Ecto neural progenitor cell (in vitro differentiated cells): ENCODE measurements at places on chromosomes 7 and 10.

DNA sequence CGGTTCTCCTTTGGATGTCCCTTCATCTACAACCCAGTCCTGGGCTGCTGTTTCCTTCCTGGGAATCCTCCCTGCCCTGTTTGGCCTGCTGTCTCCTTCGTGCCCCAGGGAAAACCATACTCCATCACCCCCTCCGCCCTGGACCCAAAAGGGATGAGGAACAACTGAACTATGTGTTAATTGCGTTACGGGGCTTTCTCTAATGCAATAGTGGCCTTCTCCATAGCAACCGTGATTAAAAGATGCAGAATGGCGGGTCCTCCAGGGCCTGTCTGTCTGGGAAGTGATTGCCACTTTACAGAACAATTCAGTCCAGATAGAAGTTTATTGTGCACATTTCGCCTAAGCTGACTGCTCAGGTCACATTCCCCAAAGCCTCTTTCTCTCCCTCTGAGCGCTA lies 112.0 kb upstream of the FGFR2 start:
- DNase-seq, result peak; percentile 72

- no peak for DNase-seq
Observed at GRCh38 chr7:16743236-16743635, 10.3 kb upstream of the TSPAN13 start.

DNA sequence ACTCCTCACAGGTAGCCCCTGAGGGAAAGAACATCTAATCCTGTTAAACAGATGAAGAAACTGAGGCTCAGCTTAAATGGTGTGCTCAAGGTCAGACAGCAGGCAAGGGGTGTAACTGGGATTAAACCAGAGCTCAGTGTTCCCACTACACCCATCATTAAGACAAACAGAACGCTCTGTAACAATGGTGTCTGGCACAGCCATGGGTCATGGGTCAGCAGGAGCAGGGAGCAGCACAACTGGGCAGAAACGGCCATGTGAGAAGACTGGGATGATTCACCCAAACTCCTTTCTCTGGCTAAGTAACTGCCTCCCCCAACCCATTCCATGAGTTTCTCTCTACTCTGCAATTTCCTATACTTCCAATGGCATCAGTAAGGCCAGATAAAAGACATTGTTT lies 85.5 kb upstream of the PDE1C start:
- DNase-seq, result no peak

DNA sequence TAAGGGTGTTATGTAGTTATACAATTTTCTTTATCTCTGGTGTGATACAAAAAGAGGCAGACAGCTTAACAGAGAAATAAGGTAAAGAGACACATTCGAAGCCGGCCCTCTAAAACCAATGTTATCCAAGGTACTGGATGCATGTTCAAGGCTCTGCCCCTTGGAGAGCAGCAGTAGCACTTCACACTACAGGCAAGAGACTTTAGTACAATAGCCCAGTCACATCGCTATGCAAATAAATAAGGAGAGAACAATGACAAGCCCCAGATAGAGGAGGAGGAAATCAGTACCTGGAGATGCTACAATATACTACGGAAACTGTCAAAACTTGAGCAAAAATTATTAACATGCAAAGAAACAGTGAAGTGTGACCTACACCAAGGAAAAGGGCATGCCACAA lies 111.1 kb downstream of the ITGB1 start:
- no peak for DNase-seq

DNA sequence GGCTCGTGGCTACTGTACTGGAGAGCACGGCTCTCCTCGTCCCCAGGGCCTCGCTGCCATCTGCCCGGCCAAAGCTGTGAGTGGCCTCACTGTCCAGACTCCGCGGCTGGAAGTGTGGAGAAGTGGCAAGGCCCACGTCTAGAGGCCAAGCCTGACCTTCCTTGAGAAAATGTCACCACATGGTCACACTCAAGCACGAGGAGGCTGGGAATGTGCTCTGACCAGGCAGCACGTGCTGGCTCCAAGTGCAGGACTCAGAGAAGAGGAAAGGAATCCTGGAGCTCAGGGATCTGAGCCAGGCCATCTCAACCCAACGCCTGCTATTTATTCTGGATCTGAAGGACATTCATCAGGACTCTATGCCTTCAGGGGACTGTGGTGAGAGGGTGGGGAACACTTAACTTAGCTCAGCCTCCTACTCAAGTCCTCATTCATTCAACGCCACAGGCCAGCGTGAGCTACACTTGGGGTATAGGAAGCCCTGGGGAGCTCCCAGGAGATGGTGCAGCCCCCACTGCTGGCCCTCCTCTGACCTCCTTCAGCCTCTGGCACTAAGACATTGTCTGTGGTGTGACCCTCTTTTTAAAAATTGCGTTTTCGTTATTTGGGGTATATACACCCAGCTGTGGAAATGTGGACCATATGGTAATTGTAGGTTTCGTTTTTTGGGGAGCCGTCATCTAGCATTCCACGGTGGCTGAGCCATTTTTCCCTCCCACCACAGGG lies 29.0 kb downstream of the EN2 start:
- DNase-seq, result no peak

DNA sequence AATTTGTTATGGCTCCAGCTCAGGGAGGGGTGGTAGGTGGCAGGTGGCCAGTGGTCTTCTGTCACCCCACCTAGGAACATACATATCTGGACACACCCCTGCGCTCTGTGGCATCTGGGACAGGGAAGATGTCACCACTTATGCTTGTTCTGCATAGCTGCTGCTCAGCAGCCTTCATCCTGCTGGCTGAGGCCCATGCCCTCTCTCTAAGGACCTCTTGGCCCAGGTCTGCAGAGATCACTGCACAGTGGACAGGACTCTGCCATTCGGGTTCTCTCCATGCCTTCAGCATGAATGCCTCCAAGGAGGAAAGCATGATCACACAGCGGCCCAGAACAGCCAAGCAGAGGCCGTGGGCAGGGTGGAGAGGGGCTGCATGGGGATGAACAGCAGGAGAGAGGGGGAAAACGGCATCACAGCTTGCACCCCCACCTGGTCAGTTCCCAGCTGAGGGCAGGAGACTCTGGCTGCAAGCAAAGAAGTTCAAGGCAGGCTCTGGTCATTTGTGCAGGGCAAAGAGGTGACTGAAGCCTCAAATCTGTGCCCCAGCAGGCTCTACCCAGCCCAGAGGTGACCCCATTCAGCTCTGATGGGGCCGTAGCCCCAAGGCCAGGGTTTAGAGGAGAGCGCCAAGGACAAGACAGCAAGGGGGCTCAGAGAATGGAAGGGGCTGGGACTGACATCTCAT lies 47.8 kb upstream of the GDF10 start:
- DNase-seq, result no peak

DNA sequence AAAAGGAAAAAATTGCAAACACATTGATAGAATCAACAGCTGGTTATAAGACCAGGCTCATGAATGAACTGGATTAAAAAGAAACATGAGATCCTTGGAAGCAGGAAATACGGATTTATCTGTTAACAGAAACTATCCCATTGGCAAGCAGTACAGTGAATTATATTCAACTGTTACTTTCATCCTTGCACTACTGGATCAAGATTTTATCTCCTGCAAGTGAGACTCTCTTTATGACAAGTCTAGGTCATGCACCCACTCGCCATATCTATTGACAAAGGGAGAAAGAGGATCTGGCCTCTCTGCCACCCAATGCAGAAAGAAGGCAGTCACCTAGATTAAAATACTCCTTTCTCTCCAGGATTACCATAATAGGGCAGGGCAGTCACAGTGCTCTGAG lies 41.4 kb downstream of the CSTF2T start:
- no peak for DNase-seq

DNA sequence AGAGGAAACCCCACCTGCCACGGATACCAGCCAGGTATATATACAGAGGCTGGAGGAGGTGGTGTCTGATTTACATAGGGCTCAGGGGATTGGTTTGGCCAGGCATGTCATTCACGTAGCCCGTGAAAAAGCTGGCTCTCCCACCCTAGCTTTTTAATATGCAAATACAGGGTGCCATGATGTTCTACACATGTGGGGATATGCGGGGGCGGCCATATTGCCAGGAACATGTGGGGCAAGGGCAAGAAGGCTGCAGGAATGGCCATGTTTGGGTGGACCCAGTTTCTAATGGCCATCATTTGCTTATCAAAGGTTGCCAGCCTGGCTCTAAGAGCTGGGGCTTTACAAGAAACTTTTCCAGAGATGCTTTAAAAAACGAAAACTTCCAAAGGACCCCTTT lies 131.5 kb upstream of the KIF5B start:
- DNase-seq, result no peak

GRCh38 chr7:37815671-37816371 lies 32.6 kb upstream of the NME8 start:
- DNase-seq, result no peak

DNA sequence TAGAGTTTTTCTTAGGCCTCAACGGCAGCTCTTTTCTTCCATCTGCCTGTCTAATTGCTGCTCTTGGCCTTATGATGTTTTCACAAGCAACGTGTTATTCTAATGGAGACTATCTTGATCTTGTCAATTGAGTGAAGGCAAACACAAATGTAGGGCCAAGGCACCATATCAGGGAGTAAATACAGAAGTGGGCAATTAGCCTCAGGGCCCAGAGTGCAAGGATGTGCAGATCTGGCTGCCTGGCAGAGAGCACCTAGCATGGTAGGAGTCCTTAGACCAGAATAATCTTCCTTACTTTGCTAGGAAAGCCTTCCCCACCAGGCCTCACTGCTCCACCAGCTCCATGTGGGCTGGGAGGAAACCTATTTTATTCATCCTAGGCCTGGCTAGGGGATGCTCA lies 590.9 kb downstream of the LRMDA start:
- DNase-seq, result no peak

DNA sequence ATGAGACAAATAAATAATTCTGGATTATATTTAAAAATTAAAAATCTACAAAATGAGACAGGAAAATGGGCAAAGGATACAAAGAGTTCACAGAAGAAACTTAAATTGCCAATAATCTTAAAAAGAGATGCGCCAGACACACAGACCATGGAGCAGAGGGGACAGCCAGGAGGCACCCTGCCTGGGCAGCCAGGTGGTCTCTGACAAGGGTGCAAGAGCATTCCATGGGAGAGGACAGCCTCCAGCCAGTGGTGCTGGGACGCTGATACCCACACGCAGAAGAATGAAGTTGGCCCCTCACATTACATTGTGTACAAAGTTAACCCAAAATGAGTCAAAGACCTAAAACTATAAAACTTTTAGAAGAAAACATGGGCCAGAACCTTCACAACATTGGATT lies 106.3 kb downstream of the NKX6-2 start:
- no peak for DNase-seq

- no peak for DNase-seq
Observed at GRCh38 chr7:66239467-66239856, 34.3 kb downstream of the TPST1 start.

GRCh38 chr10:80921032-80921431 lies 383.3 kb downstream of the SH2D4B start:
- no peak for DNase-seq

DNA sequence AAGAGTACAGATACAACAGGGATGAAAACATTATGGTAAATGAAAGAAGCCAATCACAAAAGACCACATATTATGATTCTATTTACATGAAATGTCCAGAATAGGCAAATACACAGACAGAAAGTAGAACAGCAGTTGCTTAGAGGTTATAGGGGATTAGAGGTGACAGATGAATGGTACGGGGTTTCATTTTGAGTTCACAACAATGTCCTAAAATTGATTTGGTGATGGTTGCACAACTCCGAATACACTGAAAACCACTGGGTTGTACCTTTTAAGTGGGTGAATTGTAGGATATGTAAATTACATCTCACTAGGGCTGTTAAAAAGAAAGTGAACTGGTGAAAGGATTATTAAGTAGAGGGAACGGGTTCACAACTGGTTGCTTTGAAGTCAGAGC lies 76.3 kb upstream of the MRLN start:
- DNase-seq, result no peak

GRCh38 chr10:100508691-100509150 lies 10.9 kb downstream of the SEC31B start:
- no peak for DNase-seq

DNA sequence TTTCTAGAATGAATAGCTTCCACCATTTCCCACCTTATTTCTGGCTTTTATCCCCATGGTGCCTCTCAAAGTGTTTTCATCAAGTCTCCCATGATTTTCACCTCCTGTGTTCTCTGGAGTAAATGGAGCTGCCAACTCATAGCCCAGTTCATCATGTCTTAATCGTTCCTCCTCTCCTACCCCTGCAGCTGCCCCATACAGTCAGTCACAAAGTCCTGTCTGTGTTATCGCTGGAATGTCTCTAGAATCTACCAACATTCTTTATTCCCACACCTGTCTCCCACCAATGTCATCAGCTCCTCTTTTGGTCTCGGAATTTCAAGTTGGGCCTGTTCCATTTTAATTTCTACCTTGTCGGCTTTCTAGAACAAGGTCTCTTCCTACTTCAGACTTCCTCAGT lies 178.9 kb downstream of the MLLT10 start:
- DNase-seq, result no peak

DNA sequence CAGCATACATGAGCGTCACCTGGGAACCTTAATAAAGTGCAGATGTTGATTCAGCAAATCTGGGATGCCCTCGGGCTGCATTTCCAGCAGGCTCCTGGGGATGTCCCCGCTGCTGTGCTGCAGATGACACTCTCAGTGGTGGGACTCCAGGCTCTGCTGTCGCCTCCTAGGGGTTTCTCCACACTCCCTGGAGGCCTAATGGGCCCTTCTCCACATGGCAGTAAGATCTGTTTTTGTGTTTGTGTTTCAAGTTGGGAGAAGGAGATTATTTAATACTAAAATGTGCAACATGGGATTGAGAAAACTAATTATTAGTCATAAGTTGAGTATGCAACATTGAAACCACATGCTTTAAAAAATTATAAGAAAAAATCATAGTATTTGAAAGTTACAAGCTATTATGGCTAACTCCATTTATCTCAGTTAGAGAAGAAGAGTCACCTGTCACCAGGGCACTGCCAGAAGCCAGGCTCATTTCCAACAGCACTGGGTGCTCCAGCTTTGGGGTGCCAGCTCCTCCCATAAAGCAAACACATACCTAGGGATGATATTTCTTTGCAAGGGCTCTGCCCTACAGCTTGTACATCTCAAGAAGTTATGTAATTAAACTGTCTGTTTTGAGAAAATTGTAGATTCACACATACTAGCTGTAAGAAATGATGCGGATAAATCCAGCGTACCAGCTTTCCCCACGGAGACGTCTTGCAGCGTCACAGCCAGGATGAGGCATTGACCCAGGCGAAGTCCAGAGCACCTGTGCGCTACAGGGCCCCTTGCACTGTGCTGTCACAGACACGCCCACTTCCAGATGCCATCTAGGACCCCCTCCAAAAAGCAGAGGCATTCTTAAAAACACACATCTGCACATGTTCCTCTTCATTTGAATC lies 106.4 kb downstream of the EGFR start:
- no peak for DNase-seq

DNA sequence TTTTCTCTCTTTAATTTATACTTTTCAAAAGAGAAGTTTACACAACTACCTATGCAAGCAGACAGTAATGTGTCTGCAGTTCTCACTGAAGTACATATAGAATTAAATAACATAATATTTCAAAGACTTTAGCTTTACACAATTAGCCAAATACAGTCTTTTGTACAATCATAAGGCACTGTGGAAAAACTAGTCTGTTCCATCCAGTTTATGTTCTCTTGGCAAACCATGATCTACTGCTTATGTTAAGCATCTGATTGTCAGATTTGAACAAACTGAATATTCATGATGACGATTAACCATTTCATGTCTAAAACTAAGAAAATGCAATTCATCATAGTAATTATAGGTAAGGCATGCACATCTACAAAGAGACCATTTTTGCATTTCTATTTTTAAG lies 842 bp downstream of the SEMA3A start:
- no peak for DNase-seq
